ENCODE measurements at places on chromosomes 2 and 18. TPM values are rescaled to one million over a fixed set of nuclear protein-coding genes. Genes with fewer than 3 reads are reported as not detected.

GRCh38 chr18:73110307-73110706, 242.5 kb upstream of the NETO1 start:
- no peak for DNase-seq

XDH gene
- total RNA-seq = not detected

- DNase-seq = no peak
These were observed 68.7 kb downstream of the STK39 start for GRCh38 chr2:168178520-168179324.

GRCh38 chr18:40017021-40017420, 1938.0 kb upstream of the PIK3C3 start:
- no peak for DNase-seq
